ENCODE measurements at places on chromosomes 11 and 22.

DNA sequence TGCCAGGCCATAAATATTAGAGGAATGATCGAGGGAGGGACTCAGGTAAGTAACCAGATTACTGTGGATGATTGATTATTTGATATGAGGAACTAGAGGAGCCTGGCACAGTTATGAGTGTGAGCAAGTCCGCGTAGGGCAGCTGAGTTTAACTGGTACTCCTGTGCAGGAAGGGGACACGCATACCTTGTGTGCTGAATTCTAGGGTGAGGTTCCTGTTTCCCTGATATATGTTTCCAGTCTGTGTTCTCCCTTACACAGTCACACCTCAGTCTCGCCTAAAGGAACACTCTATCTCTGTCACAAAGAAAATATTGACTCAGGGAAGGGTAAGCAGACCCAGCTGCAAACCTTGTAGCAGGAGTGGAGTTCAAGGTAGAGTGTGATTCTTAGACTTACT, 17.4 kb downstream of the SGSM3 start:
- no peak for DNase-seq

- no peak for DNase-seq
Observed at GRCh38 chr11:78325274-78325781, 92.3 kb downstream of the GAB2 start.

- no peak for DNase-seq
Observed at GRCh38 chr22:36327922-36328551, 59.7 kb downstream of the MYH9 start.

- DNase-seq = peak; percentile 80
Observed at GRCh38 chr11:117814766-117815261, 9.7 kb downstream of the FXYD2 start.

GRCh38 chr11:71236836-71237475, 15.4 kb downstream of the SHANK2 start:
- no peak for DNase-seq

- DNase-seq = no peak
Observed at GRCh38 chr11:114784891-114785290, 106.6 kb downstream of the NXPE2 start.

GRCh38 chr11:134542401-134543165, 130.5 kb upstream of the B3GAT1 start:
- DNase-seq = no peak

DNA sequence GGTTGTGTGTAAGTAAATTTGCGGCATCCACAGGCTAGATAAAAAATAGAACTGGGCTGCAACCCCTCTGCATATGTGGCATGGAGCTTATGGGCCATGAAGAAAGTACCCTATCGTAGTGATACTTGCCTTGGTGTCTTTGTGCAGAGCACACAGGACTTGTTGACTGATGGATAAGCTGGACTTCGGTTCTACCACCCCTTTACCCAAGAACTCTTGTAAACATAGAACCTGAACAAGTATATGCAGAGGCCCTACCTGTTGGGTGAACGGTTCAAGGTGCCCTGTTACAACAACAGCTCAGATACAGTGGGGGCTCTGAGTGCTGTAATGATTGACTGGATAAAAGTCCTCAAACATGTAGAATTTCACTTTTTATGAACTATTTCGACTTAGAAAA, 3.0 kb upstream of the LGR4 start:
- DNase-seq = no peak

DNA sequence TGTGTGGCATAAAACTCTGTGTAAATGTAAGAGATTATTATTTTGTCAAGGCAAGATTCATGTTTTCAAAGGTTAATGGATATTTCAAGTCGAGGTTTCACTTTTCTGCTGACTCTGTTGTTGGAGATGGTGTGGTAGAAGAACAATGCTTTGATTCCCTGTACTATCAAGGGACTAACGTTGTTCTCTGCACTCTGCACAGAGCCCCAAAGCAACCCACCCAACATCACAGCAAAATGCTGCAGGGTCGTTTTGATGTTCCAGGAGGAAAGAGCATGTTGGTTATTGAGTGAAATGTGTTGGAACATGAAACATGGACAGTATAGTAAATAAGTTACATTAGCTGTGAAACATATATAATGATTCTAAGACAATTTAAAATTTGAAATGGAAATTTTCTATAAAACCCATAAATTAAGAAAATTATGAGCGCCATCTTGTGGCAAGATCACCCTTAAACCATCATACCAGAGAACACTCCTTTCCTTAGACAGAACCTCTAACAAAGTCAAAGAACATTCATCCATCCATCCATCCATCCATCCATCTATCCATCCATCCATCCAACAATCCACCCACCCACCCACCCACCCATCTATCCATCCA, 164.4 kb upstream of the ZBED5 start:
- DNase-seq = no peak
